ENCODE measurements at places on chromosomes 6 and 20. TPM values are rescaled to one million over a fixed set of nuclear protein-coding genes. Genes with fewer than 3 reads are reported as not detected.

GRCh38 chr6:12791371-12791770, 74.8 kb downstream of the PHACTR1 start:
- DNase-seq, result no peak

- DNase-seq, result peak; percentile 15
These were observed 573 bp downstream of the SNX3 start for GRCh38 chr6:108260126-108260808.

DNA sequence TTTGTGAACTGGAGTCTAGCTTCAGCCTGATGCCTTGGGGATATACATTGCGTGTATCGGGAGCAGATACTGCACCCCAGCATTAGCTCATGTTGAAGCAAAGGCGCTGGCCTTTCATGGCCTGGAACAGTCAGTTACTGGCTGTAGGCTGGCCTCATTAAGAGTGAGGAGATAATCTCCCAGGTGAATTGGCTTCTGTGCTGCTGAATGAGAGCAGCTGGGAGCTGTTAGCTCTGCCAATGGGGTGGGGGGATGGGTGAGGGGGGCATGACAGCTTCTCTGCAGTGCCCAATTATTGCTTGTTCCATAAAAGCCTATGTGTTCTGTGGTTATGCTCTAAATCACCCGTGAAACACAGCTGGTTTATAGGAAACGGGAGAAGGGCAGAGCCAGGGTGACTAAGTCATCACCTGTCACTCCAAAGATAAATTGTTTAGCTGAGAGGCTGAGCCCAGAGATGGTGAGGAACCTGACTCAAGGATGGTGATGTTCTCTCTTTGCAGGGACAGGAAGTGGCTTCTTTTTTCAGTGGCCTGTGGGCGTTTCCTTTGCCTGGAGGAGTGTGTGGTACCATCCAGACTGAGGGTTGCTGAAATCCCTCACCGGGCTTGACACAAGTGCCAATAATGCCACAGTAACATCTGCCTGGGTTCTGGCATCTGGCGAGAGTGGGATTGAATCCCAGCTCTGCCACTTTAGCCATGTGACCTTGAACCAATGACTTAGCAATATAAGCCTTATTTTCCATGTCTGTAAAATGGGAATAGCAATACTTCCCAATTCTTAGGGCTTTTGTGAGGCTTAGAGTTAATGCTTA, 170.8 kb downstream of the BCAS1 start:
- peak; percentile 40 for DNase-seq

Gene MYH7B
- 0.48 TPM for total RNA-seq

Gene TMEM151B
- not detected for total RNA-seq

Gene NDUFAF4
- 69.3 TPM for total RNA-seq

- DNase-seq, result no peak
These were observed 18.4 kb upstream of the AKAP7 start for GRCh38 chr6:131116755-131117360.

Gene PTK6
- 0.31 TPM for total RNA-seq

Gene NMBR
- total RNA-seq, result not detected

DNA sequence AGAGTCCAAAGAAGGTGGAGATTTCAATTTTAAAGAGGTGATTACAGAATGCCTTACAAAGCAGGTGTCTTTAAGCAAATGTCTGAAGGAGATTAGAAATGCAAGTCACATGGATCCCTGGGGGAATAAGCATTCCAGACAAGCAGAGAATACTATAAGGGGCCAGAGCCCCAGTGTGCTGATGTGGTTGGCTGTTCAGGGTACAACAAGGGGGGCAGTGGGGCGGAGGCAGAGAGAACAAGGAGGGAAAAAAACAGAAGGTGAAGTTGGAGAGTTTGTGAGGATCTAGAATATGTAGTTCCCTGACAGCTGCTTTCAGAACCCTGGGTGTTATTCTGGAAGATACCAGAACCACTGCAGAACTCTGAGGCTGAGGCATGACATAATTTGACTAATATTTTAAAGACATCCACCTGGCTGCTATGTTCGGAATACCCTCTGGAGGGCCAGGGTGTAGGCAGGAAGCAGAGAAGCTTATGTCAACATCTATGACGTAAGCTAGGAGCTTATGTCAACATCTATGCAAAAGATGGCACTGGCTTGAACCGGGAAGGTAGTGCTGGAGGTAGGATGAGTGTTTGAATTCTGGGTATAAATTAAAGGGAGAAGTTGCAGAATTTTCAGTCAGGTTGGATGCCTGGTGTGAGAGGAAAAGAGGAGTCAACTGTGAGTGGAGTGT, 276.3 kb upstream of the AGPAT4 start:
- no peak for DNase-seq

Gene RNF39
- not detected for total RNA-seq

Gene PBOV1
- total RNA-seq, result not detected

Gene IPCEF1
- 19.2 TPM for total RNA-seq

Gene RGS17
- 0.02 TPM for total RNA-seq

DNA sequence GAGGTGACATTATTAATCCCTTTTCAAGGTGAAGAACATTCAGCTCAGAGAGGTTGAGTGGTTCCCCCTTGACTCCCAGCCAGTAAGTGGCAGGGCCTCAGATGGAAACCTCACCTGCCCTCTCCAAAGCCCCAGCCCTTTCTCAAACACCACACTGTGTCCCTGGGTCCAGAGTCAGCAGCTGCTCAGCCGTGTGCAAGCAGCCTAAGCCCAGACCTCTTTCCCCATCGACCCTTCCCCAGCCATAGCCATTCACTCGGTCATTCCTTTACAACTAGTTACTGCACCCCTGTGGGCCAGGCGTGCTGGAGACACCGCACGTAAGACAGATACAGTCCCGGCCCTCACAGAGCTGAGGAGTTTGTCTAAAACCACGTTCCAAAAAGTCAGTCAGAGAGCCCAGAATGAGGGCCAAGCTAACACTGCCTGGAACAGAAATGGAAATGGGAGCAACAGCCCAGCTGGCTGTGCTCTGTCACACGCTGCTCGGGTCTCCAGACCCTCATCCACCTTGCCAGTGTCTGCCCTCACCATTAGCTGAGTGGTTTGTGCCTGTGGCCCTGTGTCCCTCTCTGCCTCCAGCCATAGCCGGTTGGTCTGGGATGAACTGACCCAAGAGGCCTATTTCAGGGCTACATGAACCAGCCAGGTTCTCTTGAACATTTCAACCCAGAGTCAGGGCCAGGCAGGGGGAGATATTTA, 29.6 kb downstream of the ZC3H12D start:
- DNase-seq, result no peak

- DNase-seq, result no peak
These were observed 312.0 kb upstream of the NT5E start for GRCh38 chr6:85137865-85138264.

- DNase-seq, result no peak
These were observed 34.2 kb downstream of the FOXF2 start for GRCh38 chr6:1423578-1423977.

Gene CRIP3
- 0.63 TPM for total RNA-seq

DNA sequence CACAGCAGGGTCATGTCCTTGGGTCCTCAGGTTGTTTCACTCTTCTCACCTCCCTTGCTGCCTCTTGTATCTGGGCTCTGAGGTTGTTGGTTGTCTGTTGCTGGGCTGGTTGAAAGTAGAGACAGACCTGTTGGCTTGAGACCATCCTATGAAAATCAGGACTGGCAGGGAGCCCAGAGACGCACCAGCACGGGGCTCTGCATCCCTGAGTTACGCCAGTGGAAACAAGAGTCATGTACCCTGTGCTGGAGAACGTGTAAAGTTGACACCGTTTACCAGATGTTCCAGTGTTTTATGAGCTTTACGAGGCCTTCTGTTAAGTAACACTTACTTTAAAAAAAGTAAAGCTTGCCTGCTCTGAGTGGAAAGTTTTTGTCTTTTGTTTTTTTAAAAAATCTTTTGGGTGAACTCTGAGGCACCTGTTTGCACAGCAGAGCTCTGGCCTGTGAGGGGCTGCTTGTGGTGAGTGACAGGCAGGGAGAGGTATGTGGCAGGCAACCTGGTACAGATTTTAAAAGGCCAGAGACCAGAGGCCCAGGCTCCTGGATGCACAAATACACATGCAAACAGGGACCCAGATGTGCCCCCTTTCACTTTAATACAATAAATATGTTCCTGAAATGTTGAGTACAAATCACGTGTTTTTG, 260.0 kb upstream of the SUPT3H start:
- DNase-seq, result no peak

DNA sequence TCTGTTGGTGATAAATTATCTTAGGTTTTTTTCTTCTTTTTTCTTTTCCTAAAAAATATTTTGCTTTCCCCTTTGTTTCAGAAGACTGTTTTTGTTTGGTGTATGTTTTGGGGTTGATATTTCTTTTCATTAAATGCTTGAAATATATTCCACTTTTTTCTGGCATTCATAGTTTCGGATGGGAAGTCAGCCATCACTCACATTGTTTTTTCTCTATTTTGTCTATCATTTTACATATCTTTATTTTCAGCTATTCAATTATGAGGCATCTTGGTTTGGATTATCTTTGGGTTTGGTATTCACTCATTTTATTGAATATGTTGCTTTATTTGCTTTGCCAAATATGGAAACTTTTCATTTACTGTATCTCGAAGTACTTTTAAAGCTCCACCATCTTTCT, 600.5 kb upstream of the EYS start:
- no peak for DNase-seq

GRCh38 chr6:151067684-151068596, 171.8 kb upstream of the AKAP12 start:
- DNase-seq, result no peak

Data from CD8-positive, alpha-beta memory T cell (primary cell).